ENCODE measurements at places on chromosomes 7 and 10. TPM values are rescaled to one million over a fixed set of nuclear protein-coding genes. Genes with fewer than 3 reads are reported as not detected.

The MEOX2 gene
- 0.16 TPM for total RNA-seq

The PAX4 gene
- total RNA-seq = not detected

The SAMD9L gene
- 16.2 TPM for total RNA-seq

The GPR26 gene
- not detected for total RNA-seq

The GBX1 gene
- not detected for total RNA-seq

The KDM7A gene
- total RNA-seq = 2.0 TPM

The MCM10 gene
- total RNA-seq = 0.34 TPM

The CNPY1 gene
- not detected for total RNA-seq

The INA gene
- total RNA-seq = 0.47 TPM

The LBX1 gene
- total RNA-seq = under 0.01 TPM

The TAS2R41 gene
- not detected for total RNA-seq

The EFCAB10 gene
- total RNA-seq = not detected

The DRGX gene
- total RNA-seq = not detected

The TOMM7 gene
- 305 TPM for total RNA-seq

The ATRNL1 gene
- total RNA-seq = 0.16 TPM

The SDK1 gene
- 1.4 TPM for total RNA-seq

The C7orf33 gene
- total RNA-seq = not detected

The RBP4 gene
- total RNA-seq = not detected

The ZNF37A gene
- 16.1 TPM for total RNA-seq

The SFRP5 gene
- total RNA-seq = not detected

The AGR2 gene
- total RNA-seq = not detected

The CHAT gene
- not detected for total RNA-seq

The PLAC9 gene
- 60.6 TPM for total RNA-seq

The SYT15B gene
- total RNA-seq = not detected

The RARRES2 gene
- 2.4 TPM for total RNA-seq

The NHLRC2 gene
- 6.9 TPM for total RNA-seq

The EPHB4 gene
- 41.0 TPM for total RNA-seq

The CYP26A1 gene
- total RNA-seq = not detected

The HNRNPH3 gene
- total RNA-seq = 30.3 TPM

The EEPD1 gene
- 13.0 TPM for total RNA-seq

The SLC26A3 gene
- total RNA-seq = not detected

The FAM131B gene
- total RNA-seq = 8.2 TPM
